ENCODE measurements at places on chromosomes 5 and 9. TPM values are rescaled to one million over a fixed set of nuclear protein-coding genes. Genes with fewer than 3 reads are reported as not detected.

- no peak for DNase-seq
Observed at GRCh38 chr5:66769839-66770617, 173.8 kb downstream of the MAST4 start.

DNA sequence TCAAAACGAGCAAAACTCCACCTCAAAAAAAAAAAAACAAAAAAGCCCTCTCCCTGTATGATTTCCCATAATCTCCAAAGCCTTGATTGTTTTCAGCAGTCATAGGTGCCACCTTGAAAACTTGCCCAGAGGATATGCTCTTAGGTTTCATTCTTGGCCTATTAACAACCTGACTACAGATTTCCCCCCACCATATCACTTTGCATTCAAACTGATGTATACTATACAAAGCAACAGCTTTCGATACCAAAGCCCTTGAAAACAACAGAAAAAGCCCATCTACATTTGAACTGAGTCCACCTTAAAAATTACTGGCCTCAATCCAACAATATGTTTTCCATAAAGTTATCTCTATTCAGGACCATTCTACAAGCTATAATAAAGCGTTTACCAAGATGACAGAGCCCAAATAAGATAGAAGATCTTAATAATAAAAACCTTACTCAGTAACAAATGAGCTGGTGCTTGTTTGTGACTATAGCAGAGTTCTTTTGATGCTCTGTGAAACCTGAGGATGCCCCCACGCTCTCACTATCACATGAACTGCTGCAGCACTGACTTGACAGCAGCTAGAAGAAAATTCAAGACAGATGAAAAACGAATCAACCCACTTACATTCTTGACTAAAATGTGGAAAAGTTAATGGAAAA is 44.4 kb downstream of the FNBP1 start:
- no peak for DNase-seq

DNA sequence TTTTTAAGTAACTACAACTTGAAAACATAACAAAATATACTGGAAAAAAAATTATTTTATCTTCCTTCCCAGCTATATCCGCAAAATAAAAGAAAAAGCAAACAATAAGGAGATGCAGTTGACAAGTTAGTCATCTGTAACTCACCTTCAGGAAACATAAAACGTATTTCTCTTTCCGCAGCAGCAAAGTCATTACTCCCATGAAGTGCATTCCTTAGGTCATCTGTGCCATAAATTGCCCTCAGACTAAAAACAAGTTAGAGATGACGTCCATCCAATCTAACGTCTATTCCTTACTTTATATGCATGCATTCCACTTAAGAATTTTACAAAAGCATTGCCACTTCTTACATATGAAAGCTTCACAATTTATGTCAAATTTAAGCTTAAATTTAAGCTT is 10.9 kb downstream of the NME5 start:
- peak; percentile 70 for DNase-seq

DNA sequence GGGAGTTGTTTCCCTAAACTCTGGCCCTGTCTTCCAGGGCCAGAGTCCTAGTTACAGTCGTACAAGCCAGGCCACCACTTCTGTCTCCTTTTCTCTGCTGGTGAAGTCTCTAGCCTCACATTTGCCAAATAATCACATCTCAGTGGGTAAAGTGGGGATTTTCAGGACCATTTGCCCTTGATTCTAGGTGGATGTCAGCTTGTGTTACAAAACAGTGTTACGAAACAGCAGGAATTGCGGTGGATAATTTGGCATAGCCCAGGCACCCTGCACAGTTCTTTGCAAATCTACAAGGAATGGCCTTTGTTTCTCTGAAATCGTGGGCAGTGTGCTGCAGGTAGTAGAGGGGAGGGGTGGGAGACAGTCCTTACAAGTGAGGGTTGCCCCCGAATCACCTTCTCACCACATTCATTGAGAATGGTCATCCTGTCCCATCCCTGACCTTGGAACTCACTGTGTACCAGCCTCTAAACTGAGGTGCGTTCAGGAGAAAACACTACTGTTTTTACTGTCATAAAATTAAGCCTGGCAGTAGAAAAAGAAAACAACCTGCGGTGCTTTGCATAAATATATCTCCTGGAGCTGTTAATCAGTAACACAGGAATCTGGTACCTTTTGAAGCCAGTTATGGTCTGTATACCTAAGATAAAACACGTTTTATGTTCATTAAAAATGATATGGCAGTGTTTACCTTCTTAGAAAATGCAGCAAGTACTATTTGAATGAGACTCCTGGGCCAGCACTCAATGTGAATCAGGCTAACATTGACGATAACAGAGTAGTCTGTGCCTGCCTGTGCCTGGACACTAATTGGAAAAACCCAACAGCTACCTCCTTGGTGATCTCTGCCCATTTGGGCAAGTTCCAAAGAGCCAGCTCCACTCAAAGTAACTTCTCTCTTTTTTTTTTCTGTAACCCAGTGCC is 44.3 kb downstream of the CYSTM1 start:
- no peak for DNase-seq

DNA sequence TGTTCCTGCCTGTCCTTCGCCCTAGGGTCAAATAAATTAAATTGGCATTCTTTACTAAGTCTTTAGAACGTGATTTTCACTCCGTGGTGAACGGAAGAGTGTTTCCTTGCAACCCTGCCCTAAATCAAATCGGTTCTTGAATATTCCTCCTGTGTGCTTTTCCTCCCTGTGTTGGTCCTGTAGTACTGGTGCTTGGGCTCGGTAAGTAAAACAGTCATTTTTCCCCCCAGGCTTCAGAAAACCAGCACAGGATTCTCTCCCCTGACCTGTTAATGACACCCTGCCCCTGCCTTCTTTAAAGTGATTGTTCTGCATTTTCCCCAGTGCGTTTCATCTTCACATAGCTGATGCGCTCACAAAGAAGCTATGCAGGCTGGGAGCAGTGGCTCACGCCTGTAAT is 96.0 kb downstream of the AK8 start:
- no peak for DNase-seq

- DNase-seq = no peak
Observed at GRCh38 chr5:175614223-175614815, 43.6 kb upstream of the HRH2 start.

DNA sequence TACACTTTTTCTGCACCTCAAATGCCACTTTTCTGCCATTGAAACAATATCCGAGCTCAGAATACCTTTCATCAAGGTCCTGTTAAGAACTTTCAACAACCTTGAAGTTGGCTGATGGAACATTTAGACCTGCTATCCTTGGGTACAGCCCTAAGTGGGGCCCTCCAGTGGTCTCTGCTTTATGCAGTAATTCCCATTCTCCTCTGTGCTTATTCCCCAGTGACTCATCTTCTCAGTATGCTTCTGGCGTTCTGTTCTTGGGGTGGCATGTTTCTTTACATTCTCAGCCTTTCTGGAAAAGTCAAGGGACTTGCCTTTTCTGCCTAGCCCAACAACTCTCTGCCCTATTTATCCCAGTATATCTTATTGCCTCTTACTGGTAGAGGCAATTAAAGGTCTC is 7.1 kb downstream of the ANP32B start:
- DNase-seq = peak; percentile 40

GRCh38 chr5:134586866-134587524 is 45.6 kb downstream of the SAR1B start:
- peak; percentile 75 for DNase-seq

- no peak for DNase-seq
Observed at GRCh38 chr5:32432633-32433032, 11.9 kb downstream of the ZFR start.

- DNase-seq = no peak
Observed at GRCh38 chr5:87074934-87075541, 192.6 kb upstream of the RASA1 start.

DNA sequence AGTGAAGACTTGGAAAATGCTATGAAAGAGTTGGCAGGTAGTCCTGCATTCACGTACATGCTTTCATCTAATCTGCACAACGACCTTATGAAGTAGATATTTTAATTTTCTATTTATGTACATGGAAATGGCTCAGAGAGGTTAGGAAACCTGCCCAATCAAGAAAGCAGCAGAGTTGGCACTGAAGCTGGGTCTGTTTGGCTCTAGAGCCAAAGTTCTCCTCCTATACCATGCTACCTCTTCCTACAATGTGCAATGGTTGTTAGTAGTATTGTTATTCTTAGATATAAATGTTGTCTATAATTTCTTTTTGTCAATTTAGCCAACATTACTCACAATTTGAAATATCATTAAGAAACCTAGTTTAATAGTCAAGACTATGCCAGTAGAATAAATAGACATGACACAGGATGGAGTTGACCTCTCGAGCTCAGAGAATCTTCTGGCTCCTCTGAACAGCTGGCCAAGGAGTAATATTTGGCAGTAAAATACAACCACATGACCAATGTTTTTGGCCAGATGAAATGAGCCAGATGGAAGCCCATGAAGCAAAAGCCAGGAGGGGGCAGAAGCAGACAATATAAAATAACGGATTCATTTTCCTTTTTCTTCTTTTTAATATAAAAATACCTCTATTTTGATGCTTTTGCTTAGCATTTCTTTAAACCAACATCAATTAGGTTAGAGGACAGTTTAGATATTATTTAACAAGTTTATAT is 542.3 kb downstream of the PDE4D start:
- DNase-seq = no peak

DNA sequence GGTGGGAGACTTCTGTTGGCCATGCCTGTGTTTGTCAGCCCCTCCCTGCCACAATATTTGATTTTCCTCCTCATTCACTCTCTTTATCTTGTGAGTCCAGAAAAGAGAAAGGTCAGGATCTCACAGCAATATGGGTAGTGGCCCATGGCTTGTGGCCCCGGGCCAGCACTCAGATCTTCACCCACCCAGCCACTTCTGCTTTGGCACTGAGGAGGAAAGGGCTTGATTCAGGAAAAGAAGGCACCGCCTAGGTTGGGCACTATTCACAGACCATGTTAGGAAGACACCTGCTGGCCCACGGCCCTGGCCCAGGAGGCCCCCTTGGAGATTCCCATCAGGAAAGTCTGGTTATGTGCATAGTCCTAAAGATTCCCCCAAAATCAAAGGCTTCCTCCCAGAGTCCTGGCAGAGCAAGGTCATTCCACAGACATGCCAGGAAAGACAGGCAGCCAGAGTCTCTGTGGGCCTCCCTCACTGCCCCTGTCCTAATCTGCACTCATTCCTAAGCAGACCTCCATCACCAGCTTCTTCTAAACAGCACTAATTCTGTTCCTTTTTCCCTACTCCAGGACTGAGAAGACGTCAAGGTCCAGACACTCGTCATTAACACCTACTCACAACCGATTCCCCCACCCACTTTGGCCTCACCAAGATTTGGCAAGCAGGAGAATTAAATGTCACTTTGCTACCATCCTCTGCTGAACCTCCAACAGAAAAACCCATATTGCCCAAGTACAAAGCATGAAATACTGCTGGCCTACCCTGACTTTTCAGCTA is 179.3 kb downstream of the DEPDC1B start:
- DNase-seq = no peak

Gene NMUR2
- not detected for total RNA-seq

Gene PIGO
- total RNA-seq = 23.5 TPM

Gene MAP1B
- total RNA-seq = 263 TPM

Gene CDC25C
- 13.3 TPM for total RNA-seq

Measured in endothelial cell of umbilical vein (primary cell).